ENCODE measurements at places on chromosomes 4 and X.

- DNase-seq = no peak
Observed at GRCh38 chr4:184861047-184861446, 35.3 kb upstream of the ACSL1 start.

DNA sequence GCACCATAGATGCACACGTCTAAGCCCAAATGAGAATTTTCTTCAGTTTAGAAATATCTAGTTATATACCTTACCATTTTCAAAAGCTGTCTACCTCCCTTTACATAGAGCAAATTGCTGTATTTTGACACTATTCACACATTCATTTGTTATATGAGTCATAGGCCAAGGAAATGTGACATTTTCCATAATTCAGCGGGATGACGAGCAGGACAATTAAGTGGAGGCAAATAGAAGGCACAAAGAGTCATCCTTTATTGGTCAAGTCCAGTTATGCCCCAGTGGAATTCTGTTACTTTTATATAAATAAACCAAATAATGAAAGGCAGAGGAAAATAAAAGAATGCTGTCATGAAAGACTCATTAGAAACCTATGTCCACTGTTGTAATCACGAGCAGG, 27.9 kb downstream of the FGF13 start:
- DNase-seq = no peak

- DNase-seq = no peak
Observed at GRCh38 chr4:129094347-129094746, 1.0 kb upstream of the SCLT1 start.

- no peak for DNase-seq
Observed at GRCh38 chr4:21952549-21952948, 4.0 kb upstream of the KCNIP4 start.

GRCh38 chrX:45623266-45623665, 422.6 kb upstream of the DIPK2B start:
- no peak for DNase-seq

- DNase-seq = peak; percentile 76
Observed at GRCh38 chr4:2353222-2354107, 65.0 kb downstream of the ZFYVE28 start.

GRCh38 chrX:29531336-29531735, 684.0 kb upstream of the MAGEB2 start:
- no peak for DNase-seq

GRCh38 chr4:138789796-138790195, 225.8 kb upstream of the NOCT start:
- no peak for DNase-seq

DNA sequence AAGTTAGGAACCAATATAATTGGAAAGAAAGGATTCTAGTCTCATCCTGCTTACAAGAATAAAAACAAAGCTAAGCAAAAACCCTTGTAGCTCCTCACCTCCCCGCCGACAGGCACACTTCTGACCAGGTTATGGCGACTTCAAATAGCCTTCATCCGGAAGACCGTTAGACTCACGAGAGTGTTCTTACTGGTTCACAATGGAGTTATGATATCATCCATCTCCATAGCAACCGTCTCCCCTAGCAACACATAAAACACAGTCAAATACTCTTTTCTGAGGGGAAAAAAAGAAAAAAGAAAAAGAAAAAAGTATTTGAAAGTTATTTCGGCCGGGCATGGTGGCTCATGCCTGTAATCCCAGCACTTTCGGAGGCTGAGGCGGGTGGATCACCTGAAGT, at the start of gene IL13RA2:
Gene IL13RA2, minus strand, starts transcription at position 162 of the 400 bp plus-strand sequence. CDS start 347 bp downstream, outside the sequence.
- DNase-seq = no peak

DNA sequence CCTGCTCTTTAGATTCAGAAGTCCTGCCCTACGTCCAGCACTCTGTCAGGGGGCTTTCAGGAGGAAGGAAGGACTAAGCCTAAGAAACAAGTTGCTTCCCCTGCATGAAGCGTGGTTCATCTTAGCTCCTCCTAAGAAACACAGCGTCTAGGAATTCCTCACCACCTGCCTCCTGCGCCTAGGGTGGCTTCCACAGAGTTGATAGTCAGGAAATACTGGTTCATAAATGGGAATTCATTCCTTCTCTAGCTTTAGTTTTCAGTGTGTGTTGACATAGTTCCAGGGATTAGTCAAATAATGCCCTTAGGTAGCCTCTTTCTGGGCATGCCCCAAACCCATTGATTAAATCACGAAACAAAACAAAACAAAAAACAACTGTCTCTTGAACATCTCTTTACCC, 1.7 kb upstream of the MXRA5 start:
- no peak for DNase-seq

GRCh38 chr4:137775701-137776100, 243.4 kb upstream of the PCDH18 start:
- no peak for DNase-seq

DNA sequence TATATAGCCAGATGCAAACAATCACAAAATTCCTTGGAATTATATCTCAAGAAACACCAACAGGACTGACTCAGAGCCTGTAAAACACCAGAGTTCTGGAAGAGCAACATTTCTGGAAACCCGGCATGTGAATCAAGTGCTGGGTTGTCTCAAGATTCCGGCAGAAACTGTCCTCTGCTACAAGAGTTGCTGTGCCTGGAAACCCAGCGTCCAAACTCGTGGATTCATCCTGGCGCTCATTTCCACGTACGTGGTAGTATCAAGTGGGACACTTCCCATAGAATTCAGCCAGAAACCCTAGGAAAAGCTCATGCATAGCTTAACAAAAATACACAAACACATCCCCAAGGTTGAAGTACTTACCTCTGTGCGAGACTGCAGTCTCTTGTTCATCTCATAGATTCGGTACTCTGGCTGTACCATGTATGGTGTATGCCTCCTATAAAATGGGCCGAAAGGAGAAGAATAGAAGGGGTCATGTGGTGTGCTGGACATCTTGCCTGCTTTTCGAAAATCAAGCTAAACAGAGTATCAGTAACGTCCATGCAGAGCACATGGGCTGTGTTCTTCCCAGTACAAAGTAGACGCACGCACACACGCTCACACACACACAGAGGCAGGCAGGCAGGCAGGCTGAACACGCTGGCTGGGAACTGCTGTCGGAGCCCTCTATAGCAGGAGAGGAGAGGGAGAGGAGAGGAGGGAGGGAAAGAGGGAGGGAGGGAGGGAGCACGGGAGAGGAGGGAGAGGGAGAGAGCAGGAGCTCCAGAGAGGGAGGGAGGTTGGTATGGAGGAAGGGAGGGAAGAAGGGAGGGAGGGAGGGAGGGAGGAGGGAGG, at the start of gene LDB2:
Gene LDB2, minus strand, starts transcription at position 655 of the 837 bp plus-strand sequence.
- no peak for DNase-seq

DNA sequence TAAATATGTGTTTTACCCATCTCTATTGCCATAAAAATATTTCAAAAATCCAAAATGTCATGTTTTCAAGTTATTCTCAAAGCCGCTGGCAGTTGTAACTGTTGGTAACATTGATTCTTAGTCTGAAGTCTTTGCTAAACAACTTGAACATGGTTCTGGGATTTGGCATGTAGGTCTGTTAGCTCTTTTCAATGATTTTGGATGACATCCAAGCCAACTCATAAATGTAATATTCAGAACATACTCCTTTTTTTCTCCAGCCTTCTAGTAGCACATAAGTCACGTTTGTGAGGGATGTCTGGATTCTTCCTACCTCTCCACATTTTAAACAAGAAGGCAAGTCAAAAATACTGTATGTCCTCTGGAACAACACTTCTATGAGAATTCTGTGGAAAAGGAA, 305.3 kb downstream of the PRR32 start:
- DNase-seq = no peak

GRCh38 chr4:104492183-104492771, 2.4 kb downstream of the CXXC4 start:
- DNase-seq = no peak

DNA sequence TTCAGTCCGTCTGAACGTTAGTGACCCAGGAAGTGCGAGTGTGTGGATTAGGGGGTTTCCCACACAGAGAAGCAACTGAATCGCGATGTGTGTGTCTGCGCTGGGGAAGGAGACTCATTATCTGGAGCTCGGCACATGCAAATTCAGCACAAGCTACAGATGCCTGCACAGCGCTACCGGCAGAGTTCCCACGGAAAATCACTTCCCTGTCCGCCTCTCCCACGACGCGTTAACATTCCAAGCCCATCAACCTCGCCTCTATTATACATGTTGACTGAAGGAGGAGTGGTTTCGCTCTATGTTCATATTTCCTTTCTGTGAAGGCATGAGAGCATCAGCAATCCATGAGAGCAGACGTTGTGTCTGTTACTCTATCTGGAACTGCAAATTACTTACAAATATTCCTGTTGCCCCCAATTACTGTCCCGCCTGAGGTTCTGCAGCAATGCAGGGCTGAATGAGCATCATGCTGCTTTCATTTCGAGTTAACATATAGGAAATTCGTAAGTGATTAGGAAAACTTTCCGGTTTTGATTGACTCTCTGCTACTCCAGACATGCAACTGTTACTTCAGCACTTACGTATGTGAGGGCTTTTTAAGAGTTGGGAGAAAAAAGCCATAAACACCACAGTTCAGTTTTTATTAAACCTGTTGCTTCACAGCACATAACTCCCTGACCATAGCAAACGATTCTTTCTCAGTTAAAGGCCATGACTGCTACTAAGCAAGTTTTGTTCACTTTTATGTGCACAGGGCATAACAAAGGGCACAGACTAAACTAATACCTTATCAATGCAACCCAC, 15.0 kb upstream of the MTNR1A start:
- no peak for DNase-seq

GRCh38 chrX:18874560-18875255, 109.2 kb downstream of the PHKA2 start:
- DNase-seq = no peak

GRCh38 chr4:150650751-150651150, 68.8 kb downstream of the MAB21L2 start:
- DNase-seq = no peak

DNA sequence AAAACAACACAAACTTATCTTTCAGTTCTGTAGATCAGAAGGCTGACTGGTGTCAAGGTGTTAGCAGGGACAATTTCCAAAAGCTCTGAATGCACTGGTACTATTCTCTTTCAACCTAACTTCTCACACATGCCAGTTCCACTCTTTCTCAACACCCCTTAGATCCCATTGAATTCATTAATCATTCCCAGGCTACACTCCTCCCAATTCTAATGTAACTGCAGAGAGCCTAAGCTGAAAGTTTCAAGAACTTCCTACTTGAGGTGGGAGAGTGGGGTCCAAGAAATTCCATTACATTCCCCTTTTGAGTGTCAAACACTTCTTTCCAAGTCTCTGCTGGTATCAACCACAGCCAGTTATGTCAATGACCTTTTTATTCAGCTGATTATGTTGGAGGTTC, 142.0 kb downstream of the ADAMTS3 start:
- no peak for DNase-seq

DNA sequence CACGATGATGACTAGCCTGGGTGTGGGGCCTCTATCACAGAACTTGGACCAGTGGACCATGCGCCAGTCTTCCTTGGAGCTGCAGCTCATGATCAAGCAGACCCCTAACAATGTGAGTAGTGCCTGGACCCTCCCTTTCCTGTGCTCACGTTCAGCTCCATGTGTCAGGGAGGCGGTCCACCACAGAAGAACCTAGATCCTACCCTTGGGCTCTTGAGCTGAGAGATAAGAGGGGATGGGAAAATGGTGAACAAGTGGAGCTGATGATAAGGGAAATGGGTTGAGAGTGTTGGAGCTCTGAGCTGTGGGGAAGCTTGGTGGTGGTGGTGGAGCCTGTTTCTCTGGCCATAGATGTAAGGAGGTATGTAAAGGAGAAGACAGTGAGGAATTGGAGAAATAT, 13.1 kb downstream of the MED12 start:
- no peak for DNase-seq

GRCh38 chr4:156111686-156112085, 158.0 kb upstream of the CTSO start:
- DNase-seq = no peak

DNA sequence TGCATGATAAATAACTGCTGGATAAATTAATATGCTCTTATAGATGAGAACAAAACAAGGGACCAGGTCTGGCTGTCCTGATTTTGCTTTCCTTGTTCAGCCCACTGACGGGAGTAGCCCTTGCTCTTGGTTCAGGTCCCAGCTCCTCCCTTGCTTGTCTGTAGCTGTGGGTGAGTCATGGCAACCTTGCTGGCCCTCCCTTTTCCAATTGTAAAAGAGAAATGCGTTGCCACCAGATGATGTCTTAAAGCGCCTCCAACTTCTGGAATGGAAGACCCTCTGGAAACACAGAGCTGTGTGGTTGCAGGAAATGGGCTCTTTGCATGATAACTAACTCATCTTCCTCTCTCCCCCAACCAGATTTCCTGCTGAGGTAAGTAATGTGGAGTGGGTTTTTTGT, 171.4 kb downstream of the AASDH start:
- no peak for DNase-seq

GRCh38 chr4:168390041-168390440, 71.5 kb upstream of the DDX60 start:
- no peak for DNase-seq

GRCh38 chr4:40570348-40571077, 59.2 kb downstream of the RBM47 start:
- DNase-seq = no peak

DNA sequence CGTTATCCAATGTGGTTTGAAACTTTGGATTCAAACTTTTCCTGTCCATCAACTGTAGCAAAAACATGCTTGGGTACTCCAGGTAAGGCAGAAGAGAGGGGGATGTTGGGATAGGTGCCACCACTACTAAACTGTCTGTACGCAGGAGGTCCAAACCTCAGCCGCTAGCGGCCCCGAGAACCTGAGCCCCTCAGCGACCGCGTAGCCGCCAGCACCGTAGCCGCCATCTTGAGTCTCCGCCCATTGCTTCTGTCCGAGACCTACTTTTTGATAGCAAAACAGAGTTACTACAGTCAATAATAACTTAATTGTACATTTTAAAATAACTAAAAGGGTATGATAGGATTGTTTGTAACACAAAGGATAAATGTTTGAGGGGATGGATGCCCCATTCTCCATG, 119.9 kb upstream of the GRID2 start:
- no peak for DNase-seq

DNA sequence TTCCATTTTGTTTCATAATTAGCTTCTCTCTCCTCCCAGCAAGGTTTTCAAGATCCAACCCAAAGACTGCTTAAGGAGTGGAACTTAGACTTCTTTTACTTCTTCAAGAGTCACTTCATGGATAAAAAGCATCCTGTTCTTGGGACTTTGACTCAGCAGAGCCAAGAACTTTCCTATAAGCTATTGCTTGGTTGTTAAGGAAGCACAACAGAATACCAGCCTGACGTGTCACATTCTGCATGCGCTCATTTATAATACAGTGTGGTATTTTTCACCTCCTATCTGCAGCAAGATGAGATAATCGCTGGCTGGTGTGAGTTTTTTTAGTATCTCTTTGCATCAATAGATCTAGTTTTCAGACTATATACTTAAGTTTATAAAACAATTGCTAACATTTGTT, 152.1 kb downstream of the PALLD start:
- DNase-seq = no peak

- no peak for DNase-seq
Observed at GRCh38 chr4:152232271-152232670, 303.6 kb downstream of the FBXW7 start.

GRCh38 chr4:125985856-125986255, 671.1 kb downstream of the FAT4 start:
- DNase-seq = no peak

- DNase-seq = no peak
Observed at GRCh38 chrX:37658343-37659030, 27.1 kb upstream of the XK start.

- no peak for DNase-seq
Observed at GRCh38 chrX:129493643-129494042, 29.6 kb downstream of the SMARCA1 start.
